SK-N-MC (cell line): ENCODE measurements at places on chromosomes 3 and 15.

DNA sequence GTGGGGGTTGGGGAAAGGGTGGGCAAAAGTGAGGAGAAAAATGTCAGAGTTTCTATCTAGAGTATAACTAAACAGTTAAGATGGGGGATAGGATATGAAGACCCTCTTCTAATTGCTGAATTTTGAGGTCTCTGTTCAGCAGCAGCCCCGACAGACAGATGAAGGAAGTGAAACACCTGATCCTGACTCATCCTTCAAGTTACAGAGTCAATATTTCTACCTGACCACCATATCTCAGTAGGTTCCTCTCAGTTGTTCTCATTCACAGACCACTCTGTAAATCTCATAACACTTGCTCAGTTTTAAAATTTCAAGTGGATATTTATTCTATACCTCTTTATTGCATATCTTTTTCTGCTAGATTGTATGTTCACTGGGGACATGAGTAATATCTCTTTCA lies 69.5 kb downstream of the CCDC54 start:
- DNase-seq: no peak

DNA sequence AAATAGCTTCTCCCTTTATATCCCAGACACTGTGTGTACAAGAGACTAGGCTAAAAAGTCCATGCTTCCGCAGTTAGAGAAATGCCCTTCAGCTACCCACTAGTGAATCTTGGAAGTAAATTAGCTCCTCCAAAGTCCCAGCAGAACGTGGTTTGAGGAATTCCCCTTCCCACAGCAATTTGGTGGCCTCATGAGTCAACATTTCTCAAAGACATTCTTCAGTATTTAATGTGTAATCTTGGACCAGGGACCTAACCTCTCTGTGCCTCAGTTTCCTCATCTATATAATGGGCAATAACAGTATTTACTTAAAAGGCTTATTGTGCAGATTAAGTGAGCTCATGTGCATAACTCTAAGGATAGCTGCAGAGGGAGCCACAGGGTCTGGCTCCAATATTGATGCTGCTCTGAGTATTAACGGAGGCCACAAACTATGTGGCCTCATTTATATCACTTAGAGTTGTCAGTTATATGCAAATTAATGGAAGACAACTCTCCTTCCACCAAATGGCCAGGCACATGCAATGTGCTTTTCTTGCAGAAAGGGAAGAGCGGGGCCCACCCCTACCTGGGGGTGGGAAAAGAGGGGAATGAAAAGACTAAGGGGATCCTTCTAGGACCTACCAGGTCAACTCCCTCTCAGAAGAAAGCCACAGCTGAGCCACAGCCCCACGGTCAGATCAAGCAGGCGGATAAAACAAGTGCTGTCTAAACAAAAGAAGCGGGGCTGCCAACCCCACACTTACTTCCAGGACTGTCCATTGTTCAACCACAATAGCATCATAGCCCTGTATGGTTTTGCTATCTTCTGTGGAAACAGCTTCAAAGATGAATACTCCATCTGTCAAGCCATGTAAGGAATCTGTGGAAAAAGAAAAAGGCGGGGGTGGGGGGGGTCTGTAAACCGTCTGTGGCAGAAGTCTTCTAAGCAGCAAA lies 92.4 kb downstream of the OXNAD1 start:
- no peak for DNase-seq

DNA sequence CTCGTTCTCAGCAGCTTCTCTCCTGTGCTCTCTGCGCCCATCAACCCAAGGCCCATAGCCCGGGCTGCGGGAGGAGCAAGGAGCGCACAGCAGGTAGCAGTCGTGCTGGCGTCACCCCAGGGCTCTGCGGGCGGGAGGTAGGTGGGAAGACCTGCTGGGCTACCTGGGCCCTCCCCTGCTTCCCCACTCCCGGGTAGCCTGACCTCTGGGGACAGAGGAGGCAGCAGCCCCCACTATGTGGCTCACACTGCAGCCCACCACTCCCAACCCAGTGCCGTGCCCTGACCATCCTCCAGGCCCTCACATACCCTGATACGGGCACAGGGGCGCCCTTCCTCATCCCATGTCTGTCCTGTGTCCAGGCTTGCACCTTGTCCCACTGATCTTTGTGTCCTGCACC lies 171.0 kb downstream of the NSMCE3 start:
- no peak for DNase-seq

GRCh38 chr3:50512131-50512530 lies 8.7 kb upstream of the CACNA2D2 start:
- no peak for DNase-seq

- DNase-seq: no peak
These were observed 28.1 kb downstream of the CPNE4 start for GRCh38 chr3:132006605-132007204.

- DNase-seq: peak; percentile 20
These were observed 97.5 kb downstream of the CFAP20DC start for GRCh38 chr3:58952128-58952917.

DNA sequence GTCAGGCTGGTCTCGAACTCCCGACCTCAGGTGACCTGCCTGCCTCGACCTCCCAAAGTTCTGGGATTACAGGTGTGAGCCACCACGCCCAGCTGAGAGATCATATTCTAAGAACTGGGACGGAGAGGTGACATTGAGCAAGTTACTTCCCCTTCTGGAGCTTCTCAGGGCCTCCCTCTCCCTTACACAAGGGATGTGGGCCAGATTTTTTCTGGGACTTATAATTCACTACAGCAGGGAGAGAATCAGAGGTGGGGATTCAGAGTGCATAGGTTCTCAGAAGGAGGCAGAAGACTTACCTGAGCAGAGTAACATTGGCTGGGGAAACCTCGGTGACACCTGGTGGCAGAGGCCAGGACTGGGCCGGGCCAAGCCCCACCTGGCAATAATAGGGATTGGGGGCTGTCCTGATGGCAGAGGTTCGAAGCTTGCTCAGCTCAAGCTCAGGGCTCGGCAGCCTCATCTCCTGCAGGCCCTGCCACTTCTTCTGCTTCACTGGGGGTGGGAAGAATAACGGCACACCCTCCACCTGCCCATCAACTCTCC lies 6.8 kb downstream of the LTK start:
- no peak for DNase-seq

GRCh38 chr3:70646635-70647034 lies 334.2 kb upstream of the MDFIC2 start:
- no peak for DNase-seq

DNA sequence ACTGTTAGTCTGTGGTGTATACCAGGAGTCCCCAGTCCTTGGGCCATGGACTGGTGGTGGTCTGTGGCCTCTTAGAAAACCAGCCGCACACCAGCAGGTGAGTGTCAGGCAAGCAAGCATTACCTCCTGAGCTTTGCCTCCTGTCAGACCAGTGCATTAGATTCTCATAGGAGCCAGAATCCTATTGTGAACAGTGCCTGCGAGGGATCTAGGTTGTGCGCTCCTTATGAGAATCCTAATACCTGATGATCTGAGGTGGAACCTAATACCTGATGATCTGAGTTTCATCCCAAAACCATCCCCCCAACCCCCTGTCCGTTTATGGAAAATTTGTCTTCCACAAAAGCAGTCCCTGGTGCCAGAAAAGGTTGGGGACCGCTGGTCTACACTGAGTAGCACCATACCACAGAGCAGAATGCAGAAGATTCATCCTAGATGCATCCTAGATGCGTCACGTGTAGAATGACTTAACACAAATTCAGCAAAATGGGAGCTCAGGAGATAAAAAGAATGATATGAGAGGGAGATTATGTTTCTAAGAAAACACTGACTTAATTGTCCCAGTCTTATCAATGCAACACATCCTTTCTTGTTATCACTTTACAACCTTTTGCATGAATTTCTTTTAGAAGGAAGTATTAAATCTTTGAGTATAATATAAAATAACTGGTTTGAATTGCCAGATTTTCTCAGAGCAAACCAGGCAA lies 28.5 kb downstream of the SELENOT start:
- DNase-seq: no peak

GRCh38 chr3:116111765-116112164 lies 333.5 kb downstream of the LSAMP start:
- DNase-seq: no peak

GRCh38 chr3:4421121-4421520 lies 45.9 kb downstream of the SUMF1 start:
- DNase-seq: no peak

DNA sequence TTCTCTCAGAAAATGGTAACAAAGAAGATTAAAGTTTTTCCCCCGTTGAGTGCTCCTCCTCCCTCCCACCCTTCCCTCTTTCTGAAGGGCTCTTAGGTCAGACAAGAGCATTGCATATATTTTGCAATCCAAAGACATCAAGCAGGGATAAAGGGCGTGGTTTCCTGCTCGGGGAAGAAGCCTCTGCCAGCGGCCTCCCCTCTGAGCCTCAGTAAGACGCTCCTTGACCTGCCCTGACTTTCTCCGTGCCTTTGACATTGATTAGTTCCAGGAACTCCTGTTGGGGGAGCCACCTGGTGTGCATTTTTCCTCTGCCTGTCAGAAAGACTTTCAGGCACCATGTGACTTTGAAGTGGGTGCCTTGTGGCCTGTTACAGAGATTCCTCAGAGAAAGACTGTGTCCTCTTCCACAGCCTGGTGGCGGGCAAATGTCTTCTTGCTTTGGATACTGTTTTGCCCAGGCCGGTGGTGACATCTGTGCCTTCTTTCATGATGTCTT lies 87.2 kb upstream of the TBL1XR1 start:
- DNase-seq: peak; percentile 87

GRCh38 chr15:74616366-74616939 lies 817 bp downstream of the CLK3 start:
- DNase-seq: no peak

- DNase-seq: no peak
These were observed 196.2 kb downstream of the TUSC7 start for GRCh38 chr3:116905794-116906193.

GRCh38 chr3:194777729-194778128 lies 92.0 kb downstream of the FAM43A start:
- no peak for DNase-seq

DNA sequence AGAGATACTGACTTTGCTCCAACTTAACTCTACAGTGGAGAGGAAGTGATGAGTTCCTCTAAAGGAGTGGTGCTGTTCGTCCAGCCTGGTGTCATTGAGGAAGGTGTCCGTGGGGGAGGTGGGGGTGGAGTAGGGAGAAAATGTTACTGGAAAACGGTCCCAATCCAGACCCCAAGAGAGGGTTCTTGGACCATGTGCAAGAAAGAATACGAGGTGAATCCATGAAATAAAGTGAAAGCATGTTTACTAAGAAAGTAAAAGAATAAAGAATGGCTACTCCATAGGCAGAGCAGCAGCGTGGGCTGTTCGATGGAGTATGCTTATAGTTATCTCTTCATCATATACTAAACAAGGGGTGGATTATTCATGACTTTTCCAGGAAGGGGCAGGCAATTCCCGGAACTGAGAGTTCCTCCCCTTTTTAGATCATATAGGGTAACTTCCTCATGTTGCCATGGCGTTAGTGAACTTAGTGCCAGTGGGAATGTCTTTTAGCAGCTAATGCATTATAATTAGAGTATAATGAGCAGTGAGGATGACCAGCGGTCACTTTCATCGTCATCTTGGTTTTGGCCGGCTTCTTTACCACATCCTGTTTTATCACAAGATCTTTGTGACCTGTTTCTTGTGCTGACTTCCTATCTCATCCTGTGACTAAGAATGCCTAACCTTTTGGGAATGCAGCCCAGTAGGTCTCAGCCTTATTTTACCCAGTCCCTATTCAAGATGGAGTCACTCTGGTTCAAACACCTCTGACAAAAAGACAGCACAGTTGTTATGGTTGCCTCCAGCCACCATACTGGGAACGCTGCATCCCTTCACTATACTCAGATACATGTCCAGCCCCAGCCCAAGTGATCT lies 38.6 kb downstream of the CLEC3B start:
- no peak for DNase-seq

DNA sequence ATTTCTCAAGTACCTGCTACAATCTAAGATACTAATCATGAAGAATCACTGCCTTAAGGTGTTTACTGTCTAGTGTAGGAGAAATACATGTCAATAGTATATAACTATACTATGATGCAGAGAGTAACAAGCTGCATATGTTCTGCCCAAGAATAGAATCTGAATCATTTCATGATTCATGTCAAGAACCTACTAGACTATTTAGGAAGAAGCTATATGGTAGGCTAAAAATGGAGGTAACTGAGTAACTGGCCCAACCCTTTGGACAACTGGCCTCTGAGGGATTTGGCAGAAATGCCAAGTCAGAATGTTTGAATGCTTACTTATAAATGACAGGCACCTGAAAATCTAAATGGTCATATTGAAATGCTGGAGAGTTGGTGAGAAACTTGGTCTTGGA lies 59.9 kb upstream of the DGKG start:
- DNase-seq: no peak

DNA sequence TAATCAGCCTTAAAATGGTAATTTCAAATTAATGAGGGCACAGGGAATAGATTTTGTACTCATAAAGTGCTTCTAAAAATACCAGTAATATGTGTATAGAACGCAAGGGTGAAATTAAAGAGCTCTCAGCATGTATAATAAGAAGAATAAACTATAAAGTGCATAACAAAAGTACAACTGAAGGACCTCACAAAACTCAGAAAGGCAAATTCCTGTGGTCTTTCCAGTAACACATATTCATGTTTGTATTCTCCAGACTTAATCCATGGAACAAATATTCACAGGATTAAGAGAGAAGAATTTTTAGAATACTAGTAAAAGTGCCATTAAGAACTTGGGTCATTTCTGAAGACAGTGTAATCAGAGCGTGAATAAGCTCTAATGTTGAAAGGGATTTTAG lies 646.3 kb downstream of the CADM2 start:
- DNase-seq: no peak

DNA sequence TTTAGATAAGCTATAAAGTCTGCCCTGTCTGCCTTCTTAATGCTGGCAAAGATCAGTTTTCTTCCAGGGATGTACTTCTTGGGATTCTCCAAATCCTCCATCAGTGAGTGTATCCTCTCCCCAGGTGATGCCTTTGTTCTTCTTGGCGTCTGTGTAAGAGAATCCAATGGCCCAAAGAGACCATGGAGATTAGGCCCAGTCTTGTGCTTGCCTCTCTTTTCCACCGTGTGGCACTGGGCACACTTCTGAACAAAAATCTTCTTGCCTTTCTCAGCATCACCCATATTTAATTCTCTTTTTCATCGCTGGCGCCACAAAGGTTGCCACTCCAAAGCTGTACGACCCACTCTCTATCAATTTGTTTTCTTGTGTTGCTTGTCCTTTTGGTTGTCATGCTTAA lies 32.2 kb upstream of the TAMM41 start:
- no peak for DNase-seq

DNA sequence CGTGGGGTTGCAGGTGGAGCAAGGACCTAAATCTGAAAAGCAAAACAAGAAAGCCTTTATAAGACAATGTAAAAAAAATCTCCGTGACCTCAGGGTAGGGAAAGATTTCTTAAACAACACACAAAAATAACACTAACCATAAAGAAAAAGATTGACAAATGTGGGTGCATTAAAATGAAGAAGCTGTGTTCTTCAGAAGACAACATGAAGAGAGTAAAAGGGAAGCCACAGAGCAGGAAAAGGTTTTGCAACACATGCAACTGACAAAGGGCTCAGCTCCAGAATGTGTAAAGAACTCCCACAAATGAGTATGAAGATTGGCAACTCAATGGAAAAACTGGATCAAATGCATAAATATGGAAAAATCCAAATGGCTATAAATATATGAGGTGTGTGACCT lies 74.2 kb downstream of the MAGEF1 start:
- no peak for DNase-seq

- DNase-seq: no peak
These were observed 462.2 kb downstream of the GRM7 start for GRCh38 chr3:7322957-7323669.
